Muscle of arm (tissue), 14 donors: ENCODE measurements at places on chromosomes 16 and 17. TPM values are rescaled to one million over a fixed set of nuclear protein-coding genes. Genes with fewer than 3 reads are reported as not detected.

PAQR4 gene
- polyA plus RNA-seq, result 6.5 TPM

PERCC1 gene
- polyA plus RNA-seq, result not detected

NLRC5 gene
- polyA plus RNA-seq, result 4.0 TPM

ZNF469 gene
- polyA plus RNA-seq, result 4.0 TPM

B9D1 gene
- polyA plus RNA-seq, result 6.4 TPM

FBXL16 gene
- polyA plus RNA-seq, result not detected

AATK gene
- 7.6 TPM for polyA plus RNA-seq

FAM117A gene
- polyA plus RNA-seq, result 19.6 TPM

OR1A1 gene
- not detected for polyA plus RNA-seq

CHD9 gene
- 53.7 TPM for polyA plus RNA-seq

TCAP gene
- 255 TPM for polyA plus RNA-seq

TEX14 gene
- polyA plus RNA-seq, result not detected

PMFBP1 gene
- 0.58 TPM for polyA plus RNA-seq

TBC1D24 gene
- polyA plus RNA-seq, result 9.8 TPM

EFCAB5 gene
- polyA plus RNA-seq, result 0.96 TPM

C17orf107 gene
- 1.1 TPM for polyA plus RNA-seq

SYNGR3 gene
- 1.0 TPM for polyA plus RNA-seq

OR3A2 gene
- polyA plus RNA-seq, result 0.49 TPM

CSH1 gene
- polyA plus RNA-seq, result 17.5 TPM

CRYM gene
- polyA plus RNA-seq, result 0.12 TPM

CRLF3 gene
- polyA plus RNA-seq, result 20.4 TPM

GAST gene
- polyA plus RNA-seq, result not detected

MFAP4 gene
- 253 TPM for polyA plus RNA-seq

ADAMTS18 gene
- 0.73 TPM for polyA plus RNA-seq

GAS2L2 gene
- polyA plus RNA-seq, result not detected

CCR7 gene
- 0.18 TPM for polyA plus RNA-seq

CD79B gene
- polyA plus RNA-seq, result 2.9 TPM

DVL2 gene
- polyA plus RNA-seq, result 40.9 TPM

CHST4 gene
- not detected for polyA plus RNA-seq

GUCY2D gene
- polyA plus RNA-seq, result not detected

CACNG1 gene
- 189 TPM for polyA plus RNA-seq

ZP2 gene
- 0.27 TPM for polyA plus RNA-seq

IRF8 gene
- not detected for polyA plus RNA-seq

YBX2 gene
- 2.3 TPM for polyA plus RNA-seq

ABCA5 gene
- 17.0 TPM for polyA plus RNA-seq

ANKRD13B gene
- polyA plus RNA-seq, result 11.0 TPM

KCNJ18 gene
- not detected for polyA plus RNA-seq

SEPTIN1 gene
- 3.8 TPM for polyA plus RNA-seq

SSTR5 gene
- not detected for polyA plus RNA-seq

METRNL gene
- 14.0 TPM for polyA plus RNA-seq

NPIPB6 gene
- polyA plus RNA-seq, result 0.38 TPM

PLXDC1 gene
- polyA plus RNA-seq, result 12.2 TPM

MPP2 gene
- 3.9 TPM for polyA plus RNA-seq

LDHD gene
- 2.5 TPM for polyA plus RNA-seq

NLRC3 gene
- polyA plus RNA-seq, result 0.92 TPM

GNG13 gene
- polyA plus RNA-seq, result not detected

MYL11 gene
- 9,170 TPM for polyA plus RNA-seq

ITGAD gene
- polyA plus RNA-seq, result 0.15 TPM

IL34 gene
- polyA plus RNA-seq, result 10.1 TPM

GLTPD2 gene
- not detected for polyA plus RNA-seq

CCL17 gene
- polyA plus RNA-seq, result not detected

PDPK1 gene
- 36.0 TPM for polyA plus RNA-seq

UNC13D gene
- 3.1 TPM for polyA plus RNA-seq
